RPMI7951 (cell line): ENCODE measurements at places on chromosomes 4 and X.

DNA sequence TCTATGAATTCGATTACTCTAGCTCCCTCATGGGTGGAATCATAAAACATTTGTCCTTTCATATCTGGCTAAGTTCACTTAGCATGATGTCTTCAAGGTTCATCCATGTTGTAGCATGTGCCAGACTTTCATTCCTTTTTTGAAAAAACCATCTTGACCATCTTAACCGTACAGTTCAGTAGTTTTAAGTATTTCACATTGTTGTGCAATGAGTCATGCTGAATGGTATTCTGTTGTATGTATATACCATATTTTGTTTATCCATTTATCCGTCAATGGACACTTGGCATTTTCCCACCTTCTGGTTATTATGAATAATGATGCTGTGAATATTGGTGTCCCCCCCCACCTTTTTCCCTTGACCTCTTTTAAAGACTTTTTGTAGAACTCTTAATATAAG lies 72.4 kb upstream of the TLR2 start:
- DNase-seq: peak; percentile 41

GRCh38 chr4:185332575-185333464 lies 62.9 kb downstream of the LRP2BP start:
- no peak for DNase-seq

GRCh38 chrX:130413415-130413814 lies 11.6 kb downstream of the RBMX2 start:
- no peak for DNase-seq

DNA sequence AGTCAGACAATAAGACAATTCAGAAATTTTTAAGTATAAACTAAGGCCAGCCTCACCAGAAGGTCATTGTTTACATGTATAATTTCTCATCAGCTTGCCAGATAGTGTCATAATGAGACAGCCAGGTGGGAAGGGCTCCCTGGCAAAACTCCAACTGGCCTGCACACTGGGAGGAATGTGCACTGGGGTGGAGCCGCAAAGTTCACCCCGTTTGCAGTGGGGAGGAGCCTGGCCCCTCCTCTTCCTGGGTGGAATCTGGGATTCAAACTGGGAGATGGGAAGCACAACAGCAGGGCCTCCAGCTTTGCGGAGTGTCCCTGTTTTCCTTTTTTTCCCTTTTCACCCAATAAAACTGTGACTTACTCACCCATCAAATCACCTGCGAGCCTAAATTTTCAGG lies 329.9 kb downstream of the SMARCA1 start:
- DNase-seq: no peak

DNA sequence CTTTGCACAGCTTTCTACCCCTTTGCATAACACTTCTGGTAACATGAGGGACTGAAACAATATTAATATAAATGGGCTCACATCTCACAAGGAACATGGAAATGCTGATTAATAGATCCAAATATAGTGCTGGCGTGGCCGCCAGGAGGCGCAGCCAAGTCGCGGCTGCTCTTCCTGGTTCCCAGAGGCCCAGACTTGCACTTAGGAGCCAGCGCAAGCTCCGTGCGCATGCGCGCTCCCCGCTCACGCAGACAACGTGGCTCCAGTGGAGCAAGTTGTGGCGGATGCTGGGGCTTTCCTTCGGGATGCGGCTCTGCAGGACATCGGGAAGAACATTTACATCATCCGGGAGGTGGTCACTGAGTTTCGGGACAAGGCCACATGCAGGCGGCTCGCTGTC lies 318.3 kb upstream of the SLC7A11 start:
- DNase-seq: no peak

DNA sequence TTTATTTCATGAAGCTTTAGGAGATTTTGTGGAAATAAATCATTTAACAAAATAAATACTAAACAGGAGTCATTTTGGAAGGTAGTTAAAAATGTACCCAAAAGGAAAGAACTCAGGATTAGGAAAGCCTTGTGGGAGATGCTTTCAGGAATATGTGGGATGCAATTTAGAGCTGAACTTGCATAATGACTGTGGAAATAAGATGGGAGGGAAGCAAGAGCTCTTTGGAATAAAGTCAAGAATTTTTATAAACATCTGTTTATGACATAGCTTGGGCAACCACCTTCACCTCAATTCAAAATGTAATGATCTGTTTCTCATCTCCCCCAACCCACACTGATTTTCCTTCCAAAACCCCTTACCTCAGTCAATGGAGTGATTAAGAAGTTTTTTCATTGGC lies 623.8 kb downstream of the FAT4 start:
- no peak for DNase-seq

DNA sequence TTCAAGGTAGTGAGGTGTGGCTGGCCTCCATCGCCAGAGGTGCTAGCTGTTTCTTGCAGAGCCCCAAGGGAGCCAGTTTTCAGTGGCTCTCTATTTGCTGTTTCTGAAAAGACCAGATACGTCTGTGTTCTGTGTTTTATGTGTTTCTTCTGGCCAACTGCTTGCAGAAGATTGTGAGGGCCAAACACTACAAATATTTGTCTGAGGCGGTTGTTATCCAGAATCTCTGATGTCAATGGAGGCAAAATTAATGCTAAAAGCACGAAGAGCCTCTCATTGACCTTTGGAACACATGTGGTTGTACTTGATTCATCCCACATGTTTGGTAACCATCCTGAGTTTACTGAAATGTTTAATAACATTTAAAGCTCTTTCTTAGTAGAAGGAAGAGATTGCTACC lies 113.9 kb downstream of the CT47B1 start:
- DNase-seq: peak; percentile 58

DNA sequence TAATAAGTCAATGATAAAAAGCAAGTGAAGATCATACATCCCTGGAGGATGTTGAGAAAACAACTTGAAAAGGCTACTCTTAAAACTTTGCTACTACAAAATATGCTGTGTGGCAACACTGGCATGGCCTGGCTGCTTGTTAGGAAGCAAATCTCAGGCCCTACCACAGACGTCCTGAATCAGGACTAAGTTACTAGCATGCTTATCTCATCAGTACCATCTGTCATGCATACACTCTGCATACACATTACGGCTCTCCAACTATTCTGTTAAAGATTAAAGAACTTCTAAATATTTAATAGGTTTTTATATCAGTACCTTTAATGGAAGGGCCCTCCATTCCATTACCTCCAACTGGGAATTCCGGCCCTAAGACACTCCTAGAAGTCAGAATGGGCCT lies 8.2 kb downstream of the PAPSS1 start:
- no peak for DNase-seq

GRCh38 chr4:118322831-118323502 lies 29.8 kb downstream of the PRSS12 start:
- no peak for DNase-seq

- DNase-seq: no peak
Measured at GRCh38 chr4:134885436-134885835, 683.8 kb upstream of the PABPC4L start.

GRCh38 chr4:158315706-158316105 lies 105.4 kb downstream of the TMEM144 start:
- DNase-seq: no peak

DNA sequence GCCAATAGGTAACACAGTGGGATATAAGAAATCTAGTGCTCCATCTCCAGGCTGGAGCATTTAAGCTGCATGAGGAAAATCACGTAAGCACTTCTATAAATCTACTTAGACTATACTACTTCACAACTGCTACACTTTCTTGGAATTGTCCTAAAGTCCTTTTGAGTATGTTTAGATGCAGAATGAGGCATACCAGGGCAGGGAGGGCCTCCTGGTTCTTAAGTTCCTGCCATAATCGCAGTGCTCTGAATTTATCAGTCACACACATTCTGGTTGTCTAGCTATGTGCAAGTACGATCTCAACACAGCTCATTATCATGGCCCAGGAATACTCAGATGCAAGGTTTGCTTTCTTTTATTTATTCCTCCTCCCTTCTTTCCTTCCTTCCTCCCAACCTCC lies 130.3 kb downstream of the GUCY2F start:
- no peak for DNase-seq

- DNase-seq: no peak
Measured at GRCh38 chr4:993111-994029, at the start of gene SLC26A1. Gene SLC26A1 (minus strand): TSS chr4:993404. CDS start chr4:991703, 1,701 bp downstream.

- peak; percentile 56 for DNase-seq
Measured at GRCh38 chrX:39752815-39753214, 344.9 kb downstream of the BCOR start.

- peak; percentile 74 for DNase-seq
Measured at GRCh38 chr4:24858026-24858425, 54.8 kb downstream of the CCDC149 start.

GRCh38 chr4:13558881-13559280 lies 14.6 kb upstream of the NKX3-2 start:
- peak; percentile 44 for DNase-seq

GRCh38 chr4:186740822-186741221 lies 17.2 kb upstream of the FAT1 start:
- DNase-seq: no peak

GRCh38 chrX:16711893-16712547 lies 449 bp downstream of the CTPS2 start:
- DNase-seq: no peak

DNA sequence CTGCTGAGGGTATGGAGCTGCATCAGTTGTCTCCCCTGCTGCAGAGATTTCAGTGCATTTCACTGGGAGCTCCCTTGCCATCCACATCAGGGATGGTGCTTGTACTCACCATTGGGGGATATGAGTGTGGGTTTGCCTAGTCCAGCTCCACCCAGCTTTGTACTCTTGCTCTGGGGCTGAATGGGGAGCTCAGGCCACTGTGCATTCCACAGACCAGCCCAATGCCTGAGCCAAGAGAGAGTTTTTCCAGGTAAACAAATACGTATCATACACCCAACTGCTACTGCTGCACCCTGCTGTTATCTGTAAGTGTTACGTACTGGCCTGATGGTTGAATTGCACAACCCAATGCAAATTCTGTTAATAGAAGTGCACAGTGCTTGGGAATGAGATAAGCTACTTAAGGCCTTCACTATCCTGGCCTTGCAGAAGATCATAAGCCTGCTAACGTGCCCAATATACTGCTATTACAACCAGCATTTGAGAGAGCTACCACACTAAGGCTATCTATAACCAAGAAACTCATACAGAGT lies 205.0 kb upstream of the DMD start:
- no peak for DNase-seq

- no peak for DNase-seq
Measured at GRCh38 chr4:70629469-70630090, 1.0 kb downstream of the ENAM start.

DNA sequence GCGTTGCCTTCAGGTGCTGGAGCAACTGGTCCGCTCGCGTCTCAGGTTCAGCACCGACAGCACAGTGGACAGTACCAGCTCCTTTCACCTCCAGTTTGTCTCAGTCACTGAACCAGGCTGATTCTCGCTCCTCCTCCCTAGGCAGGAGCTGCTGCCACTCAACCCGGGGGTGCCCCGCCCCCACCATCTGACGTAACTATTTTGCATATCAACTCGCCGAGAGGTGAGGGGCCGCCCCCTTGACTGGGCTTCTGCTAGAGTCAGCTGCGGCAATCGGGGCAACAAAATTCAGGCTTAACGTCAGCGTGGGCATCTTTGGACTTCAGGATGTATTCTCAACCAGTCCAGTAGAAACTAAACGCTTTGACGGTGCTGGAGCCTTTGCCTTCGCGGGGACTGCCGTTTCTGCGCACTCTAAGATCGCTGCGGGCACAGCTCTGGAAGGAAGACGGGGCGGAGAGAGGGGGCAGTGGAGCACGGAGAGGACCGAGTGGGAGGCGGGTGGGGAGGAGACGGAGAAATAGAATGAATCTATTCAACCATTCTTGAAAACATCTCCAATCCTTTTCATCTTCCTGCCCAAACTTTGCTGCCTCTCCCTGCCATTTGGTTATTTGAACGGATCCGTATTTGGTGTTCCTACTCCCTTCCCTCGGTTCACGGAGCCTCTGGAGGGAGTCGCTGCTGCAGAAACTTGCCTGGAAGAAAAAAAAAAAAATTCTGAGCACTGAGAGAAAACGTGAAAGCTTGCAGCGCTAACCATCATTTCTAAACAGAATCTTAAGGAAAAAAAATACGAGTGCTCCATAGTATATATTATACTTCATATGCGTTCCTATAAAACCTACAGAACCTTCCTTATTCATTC lies at the start of gene FSTL5:
Gene FSTL5 (minus strand): TSS at position 109 of the 868 bp plus-strand sequence. CDS start 52,604 bp downstream, outside the sequence.
- peak; percentile 34 for DNase-seq

- peak; percentile 64 for DNase-seq
Measured at GRCh38 chr4:168138143-168138542, 45.8 kb downstream of the ANXA10 start.
